Astrocyte of the hippocampus (primary cell): ENCODE measurements at places on chromosomes 13 and 19.

- DNase-seq, result peak; percentile 24
Observed at GRCh38 chr13:106503272-106503671, 32.2 kb downstream of the EFNB2 start.

- DNase-seq, result peak; percentile 8
Observed at GRCh38 chr13:48398450-48399095, 14.3 kb downstream of the LPAR6 start.

DNA sequence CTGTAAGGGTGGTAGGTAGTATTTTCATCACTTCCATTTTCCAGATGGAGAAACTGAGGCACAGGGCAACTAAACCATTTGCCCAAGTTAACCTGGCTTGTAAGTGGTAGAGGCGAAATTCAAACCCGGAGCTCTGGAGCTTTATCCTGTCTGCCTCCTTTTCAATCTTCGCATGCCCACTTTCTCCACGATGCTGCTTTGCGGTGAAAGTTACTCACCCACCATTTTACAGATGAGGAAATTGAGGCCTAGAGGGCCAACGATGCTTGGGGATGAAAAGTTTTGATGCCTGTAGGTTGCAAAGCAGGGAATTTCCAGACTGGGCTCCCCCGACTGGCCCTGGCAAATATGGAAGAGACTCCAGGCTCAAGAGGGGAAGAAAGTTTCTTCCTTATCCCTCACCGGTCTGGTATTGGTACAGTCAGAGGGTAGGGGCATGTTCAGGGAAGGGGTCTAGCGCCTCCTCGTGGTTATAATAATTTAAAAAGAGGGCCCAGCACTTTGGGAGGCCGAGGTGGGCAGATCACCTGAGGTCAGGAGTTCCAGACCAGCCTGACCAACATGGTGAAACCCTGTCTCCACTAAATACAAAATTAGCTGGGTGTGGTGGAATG, 1.9 kb upstream of the SH2D3A start:
- DNase-seq, result peak; percentile 26

DNA sequence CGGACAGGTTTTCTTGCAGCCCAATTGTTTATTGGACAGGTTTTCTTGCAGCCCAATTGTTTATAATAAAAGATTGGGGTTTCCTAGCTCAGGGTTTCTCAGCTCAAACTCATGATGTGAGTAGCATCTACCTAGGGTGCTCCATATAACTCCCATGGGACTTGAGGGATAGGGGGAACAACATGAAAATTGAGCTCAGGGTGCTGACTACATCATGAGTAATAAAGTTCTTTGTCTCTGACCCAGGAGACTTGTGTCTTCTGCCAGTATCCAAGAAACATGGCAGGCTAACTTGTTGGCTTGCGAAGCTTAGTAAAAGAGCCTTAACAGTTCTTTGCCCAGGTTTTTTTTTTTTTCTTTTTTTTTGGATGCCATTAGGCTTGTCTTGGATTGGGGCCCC, 59.2 kb upstream of the MYCBP2 start:
- DNase-seq, result no peak

- DNase-seq, result no peak
Observed at GRCh38 chr19:6925801-6926751, 38.7 kb downstream of the ADGRE1 start.

GRCh38 chr19:54364775-54365257, at the start of gene LAIR1:
TSS of gene LAIR1 (minus strand) at chr19:54364931. CDS start at chr19:54364804, 127 bp downstream.
- no peak for DNase-seq

GRCh38 chr13:80454245-80454644, 113.3 kb upstream of the SPRY2 start:
- DNase-seq, result peak; percentile 75

DNA sequence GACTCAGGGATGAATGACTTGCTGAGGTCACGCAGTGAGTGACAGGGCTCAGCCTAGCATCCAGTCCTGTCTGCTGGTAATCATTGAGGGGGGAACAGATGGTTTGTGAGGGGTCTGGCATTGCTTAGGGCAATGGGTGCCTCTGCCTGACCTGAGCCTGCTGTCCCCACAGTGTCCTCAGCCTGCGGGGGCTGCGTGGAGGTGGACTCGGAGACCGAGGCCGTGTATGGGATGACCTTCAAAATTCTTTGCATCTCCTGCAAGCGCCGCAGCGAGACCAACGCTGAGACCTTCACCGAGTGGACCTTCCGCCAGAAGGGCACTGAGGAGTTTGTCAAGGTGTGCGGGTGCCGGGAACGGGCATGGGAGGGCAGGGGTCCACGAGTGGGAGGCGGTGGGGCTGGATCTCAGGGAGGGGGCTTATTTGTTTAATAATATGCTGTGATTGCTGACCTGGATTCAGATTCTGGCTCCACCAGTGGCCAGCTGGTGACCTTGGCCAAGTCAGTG, 2.1 kb downstream of the SCN1B start:
- DNase-seq, result no peak

GRCh38 chr13:98237331-98237730, 60.3 kb upstream of the RNF113B start:
- no peak for DNase-seq

DNA sequence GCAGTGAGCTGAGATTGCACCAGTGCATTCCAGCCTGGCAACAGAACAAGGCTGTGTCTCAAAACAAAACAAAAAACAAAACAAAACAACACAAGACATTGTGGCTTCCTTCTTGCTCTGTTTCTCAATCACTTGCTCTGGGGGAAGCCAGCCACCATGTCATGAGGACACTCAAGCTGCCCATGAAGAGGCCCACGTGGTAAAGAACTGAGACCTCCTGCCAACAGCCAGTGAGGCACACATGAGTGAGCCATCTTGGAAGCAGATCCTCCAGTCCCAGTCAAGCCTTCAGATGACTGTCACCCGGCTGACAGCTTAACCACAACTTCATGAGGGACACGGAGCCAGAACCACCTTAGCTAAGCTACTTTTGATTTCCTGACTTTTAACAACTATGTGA, 25.2 kb downstream of the CPT1C start:
- DNase-seq, result no peak
